EH (cell line): ENCODE measurements at places on chromosomes 16 and 17.

DNA sequence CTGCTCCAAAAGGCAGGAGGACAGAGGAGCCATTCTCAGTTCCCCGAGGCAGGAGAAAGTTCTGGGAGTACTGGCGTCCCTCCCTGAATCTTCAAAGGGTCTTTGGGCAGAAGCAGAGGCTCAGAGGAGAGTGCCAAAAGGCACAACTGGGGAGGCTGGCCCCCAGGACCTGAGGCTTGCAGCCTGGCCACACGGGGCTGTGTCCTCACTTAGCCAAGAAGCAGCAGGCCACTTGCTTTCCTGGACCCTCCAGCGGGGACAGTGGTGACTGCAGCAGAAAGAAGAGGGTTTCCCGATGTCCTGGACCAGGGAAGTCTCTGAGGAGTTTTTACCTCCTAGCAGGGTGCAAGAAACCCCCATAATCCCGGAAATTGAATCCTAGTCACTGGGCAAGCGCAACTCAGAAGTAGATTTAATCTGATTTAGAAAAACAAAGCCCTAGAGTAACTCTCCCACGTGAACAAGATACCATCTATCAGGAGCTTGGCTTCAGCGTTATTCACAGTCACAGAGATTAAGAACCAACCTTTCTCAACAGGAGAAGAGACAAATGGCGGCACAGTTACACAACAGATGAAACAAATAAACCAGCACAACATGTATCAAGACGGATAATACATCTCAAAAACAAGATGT, 25.5 kb upstream of the BCO1 start:
- DNase-seq = no peak

- no peak for DNase-seq
Observed at GRCh38 chr17:77387891-77388290, 247.1 kb downstream of the SEC14L1 start.

GRCh38 chr17:80826346-80826954, 165.2 kb upstream of the CHMP6 start:
- no peak for DNase-seq

- no peak for DNase-seq
Observed at GRCh38 chr17:73462823-73463222, 151.0 kb upstream of the CDC42EP4 start.

- DNase-seq = no peak
Observed at GRCh38 chr17:14269473-14269872, 31.4 kb upstream of the HS3ST3B1 start.

DNA sequence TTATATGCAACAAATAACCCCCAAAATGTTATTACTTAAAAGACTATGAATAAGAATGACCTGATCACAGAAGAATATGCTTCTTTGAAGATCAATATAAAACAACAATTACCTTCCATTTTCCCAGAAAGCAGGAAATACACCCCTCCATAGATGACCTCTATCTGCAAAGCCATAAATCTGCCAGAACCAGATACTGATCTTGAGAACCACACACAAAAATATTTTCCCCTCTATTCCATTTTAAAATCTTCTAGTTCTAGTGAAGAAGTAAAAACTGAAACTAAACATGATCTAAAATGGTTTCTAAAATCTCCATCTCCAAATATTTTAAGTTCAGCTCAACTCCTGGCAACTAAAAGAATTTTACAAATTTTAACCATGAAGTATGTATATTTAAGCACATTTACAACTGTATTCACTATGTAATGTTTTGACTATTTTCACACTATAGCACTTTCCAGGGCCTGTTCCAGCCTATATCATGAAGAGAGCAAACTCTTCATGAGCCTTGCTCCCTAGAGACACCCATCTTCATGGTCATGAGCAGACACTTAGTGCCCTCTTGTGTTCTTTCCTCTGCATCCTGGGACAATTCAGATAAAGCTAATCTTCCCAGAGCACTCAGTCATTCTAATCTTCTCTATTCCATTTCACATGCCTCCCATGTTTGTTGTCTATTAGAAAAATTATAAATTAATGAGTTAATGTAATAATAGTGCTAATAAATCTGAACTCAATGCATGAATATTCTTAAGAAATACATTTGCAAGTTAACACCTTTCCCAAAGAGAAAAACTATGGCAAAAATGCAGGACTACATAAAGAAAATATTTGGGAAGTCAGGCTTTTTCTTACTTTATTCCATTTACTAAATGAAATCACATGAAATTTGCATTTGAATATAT, 87.0 kb downstream of the HELZ start:
- DNase-seq = peak; percentile 53

DNA sequence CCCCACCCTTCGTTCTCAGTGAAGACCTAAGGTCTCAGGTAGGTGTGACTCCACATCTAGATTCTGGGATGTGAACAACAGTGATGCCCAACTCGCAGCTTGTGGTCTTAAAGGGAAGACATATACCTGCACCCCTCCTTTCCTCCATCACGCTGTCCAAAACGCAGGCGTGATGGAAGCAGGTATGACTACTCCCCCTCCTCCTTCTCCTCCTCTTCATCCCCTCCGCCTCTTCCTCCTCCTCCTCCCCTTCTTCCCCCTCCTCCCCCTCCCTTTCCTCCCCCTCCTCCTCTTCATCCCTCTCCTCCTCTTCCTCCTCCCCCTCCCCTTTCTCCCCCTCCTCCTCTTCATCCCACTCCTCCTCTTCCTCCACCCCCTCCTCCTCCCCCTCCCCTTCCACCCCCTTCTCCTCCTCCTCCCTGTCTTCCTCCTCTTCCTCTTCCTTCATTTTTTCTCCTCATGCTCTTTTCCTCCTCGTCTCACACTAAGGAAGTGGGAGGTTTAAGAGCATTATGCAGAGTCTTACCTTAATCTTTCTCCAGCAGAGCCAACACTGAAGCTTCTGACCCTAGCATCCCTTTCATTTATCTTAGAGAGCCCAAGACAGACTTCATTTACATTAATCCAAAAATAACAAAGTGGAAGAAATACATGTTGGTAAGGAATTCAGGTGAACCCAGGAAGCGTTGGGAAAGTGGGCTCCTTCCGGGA, 352.5 kb downstream of the FOXL1 start:
- no peak for DNase-seq

GRCh38 chr17:27233059-27233458, 60.9 kb upstream of the WSB1 start:
- DNase-seq = no peak

GRCh38 chr17:37284191-37284590, 91.6 kb upstream of the C17orf78 start:
- no peak for DNase-seq

- no peak for DNase-seq
Observed at GRCh38 chr16:88688013-88688778, 1.9 kb upstream of the SNAI3 start.

DNA sequence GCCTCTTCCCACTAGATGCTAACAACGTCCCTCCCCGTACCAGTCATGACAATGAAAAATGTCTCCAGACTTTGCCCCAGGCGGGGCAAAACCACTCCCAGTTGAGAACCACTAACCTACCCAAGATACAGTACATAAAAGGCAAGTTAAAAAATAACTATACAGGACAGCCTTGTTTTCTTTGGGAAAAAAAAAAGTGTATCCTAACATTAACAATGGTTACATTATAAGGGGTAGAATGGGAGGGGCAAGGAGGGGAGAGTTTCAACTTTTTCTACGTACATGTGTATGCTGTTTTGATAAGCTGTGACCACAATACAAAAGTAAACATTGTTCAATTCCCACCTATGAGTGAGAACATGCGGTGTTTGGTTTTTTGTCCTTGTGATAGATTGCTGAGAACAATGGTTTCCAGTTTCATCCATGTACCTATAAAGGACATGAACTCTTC, 94.9 kb downstream of the TOX3 start:
- no peak for DNase-seq

- peak; percentile 27 for DNase-seq
Observed at GRCh38 chr16:14310519-14310991, 239.4 kb downstream of the MRTFB start.

DNA sequence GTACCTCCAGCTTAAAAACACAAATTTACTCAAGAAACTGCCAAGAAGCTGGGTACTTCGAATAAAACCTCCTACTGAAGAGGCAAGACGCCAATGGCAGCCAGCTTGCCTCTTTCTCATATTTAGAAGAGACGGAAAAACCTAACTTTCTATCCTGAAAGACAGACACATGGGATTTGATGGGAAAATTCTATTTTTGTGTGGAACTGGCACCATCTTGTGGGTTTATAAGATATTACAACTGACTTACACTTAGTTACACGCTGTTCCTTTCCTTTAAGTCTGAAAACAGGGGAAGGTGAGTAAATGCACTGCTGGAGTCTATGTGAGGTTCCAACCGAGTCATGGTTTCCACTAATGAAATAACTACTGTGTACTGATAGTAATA, 10.3 kb downstream of the ZNF18 start:
- DNase-seq = peak; percentile 63

- no peak for DNase-seq
Observed at GRCh38 chr17:55812323-55812722, 61.5 kb downstream of the PCTP start.

- DNase-seq = peak; percentile 88
Observed at GRCh38 chr16:14378689-14379467, 251.2 kb downstream of the PARN start.

GRCh38 chr16:79169239-79169638, 431.3 kb downstream of the MAF start:
- no peak for DNase-seq

GRCh38 chr17:21511363-21512195, 135.4 kb downstream of the KCNJ12 start:
- DNase-seq = peak; percentile 82

DNA sequence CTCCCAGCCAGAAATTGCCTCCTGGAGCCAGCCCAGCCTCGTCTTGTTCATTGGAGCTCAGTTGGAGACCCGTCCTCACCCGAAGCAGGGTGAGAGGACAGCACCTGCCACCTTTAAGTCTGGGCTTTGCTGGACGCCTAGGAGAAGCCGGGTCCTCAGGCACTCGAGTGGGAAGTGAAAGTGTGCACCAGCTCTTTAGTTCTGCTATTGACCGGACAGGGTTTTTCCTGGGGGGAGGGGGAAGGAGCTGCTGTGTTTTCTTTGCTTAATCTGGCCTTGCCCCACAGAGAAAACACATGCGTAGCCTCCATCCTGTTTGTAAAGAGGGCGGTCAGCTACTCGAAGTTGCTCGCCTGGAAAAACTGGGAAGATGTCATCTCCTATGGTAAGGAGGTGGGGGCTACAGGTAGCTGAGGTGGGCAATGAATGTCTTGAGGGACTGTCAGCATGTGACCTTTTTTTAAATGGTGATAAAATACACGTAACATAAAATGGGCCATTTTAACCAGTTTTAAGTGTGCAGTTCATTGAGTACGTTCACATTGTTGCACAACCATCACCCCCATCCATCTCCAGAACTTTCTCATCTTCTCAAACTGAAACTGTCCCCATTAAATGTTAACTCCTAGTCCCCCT, 34.4 kb downstream of the CMIP start:
- no peak for DNase-seq

GRCh38 chr16:23182679-23183542, at the start of gene SCNN1G:
Gene SCNN1G, plus strand, starts transcription at chr16:23182745. Its CDS starts 3,527 bp downstream, at chr16:23186272.
- DNase-seq = peak; percentile 15

- no peak for DNase-seq
Observed at GRCh38 chr17:50316016-50316587, 29.8 kb upstream of the XYLT2 start.

DNA sequence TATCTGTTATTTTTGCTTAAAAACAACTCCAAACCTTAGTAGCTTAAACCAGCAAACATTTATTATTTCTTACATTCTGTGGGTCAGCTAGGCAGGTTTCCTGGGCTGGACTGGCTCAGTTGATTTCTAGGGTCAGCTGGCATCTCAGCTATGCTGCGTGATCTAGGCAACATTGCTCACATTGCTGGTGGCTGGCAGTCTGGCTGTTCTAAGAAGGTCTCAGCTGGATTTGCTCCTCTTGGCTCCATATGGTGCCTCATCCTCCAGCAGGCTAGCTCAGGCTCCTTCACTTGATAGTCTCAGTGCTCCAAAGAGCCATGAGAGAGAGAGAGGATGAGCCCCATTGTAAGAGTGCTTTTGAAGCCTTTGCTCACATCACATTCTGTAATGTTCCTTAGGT, 470.6 kb upstream of the CDH5 start:
- DNase-seq = peak; percentile 22

DNA sequence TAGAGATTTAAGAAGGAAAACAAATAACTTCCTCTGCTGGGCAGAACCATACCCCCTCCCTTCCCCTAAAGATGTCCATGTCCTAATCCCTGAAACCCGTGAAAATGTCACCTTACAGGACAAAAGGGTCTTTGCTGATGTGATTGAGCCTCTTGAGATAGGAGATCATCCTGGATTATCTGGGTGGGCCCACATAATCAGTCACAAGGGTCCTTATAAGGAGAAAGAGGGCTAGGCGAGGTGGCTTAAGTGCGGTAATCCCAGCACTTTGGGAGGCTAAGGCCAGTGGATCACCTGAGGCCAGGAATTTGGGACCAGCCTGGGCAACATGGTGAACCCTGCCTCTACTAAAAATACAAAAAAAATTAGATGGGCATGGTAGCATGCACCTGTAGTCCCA, 12.0 kb upstream of the SLC39A11 start:
- DNase-seq = no peak

DNA sequence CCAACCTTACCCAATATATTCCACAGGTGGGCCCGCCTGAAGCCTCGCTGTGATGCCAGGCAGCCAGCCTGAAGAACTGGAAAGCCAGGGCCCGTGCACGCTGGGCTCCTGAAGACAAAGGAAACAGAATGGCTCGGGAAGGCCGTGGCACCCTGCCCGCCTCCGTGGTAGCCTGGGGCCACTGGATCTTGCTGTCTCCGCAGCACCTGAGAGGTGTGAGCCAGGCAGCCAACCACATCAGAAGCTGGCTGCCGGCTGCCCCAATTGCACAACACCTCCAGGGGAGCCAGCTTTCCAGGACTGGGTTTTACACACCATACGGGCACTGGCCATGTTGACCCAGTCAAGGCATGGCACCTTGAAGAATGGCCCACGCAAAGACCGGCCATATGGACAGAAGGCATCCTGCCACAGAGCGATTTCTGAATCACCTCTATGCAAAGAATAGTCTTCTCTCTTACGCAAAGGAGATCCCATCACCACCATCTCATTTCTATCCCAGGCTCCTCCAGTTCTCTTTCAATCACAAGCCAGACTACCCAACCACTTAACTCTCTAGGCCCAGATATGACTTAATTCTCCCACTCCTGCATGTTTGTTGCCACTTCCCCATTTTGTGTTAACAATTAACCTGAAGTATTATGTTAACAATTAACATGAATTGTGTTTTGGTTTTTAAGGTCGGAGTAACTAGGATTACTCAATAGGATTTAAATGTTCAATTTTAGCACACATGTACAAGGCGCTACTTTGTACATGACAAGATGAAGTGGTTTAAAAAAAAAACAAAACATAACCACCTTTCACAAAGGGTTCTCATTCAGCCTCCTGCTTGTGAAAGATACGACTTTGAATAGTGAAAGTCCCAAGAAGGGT, 32.1 kb downstream of the ZFHX3 start:
- DNase-seq = no peak

GRCh38 chr16:646679-647172, 2.4 kb upstream of the WDR90 start:
- DNase-seq = no peak

DNA sequence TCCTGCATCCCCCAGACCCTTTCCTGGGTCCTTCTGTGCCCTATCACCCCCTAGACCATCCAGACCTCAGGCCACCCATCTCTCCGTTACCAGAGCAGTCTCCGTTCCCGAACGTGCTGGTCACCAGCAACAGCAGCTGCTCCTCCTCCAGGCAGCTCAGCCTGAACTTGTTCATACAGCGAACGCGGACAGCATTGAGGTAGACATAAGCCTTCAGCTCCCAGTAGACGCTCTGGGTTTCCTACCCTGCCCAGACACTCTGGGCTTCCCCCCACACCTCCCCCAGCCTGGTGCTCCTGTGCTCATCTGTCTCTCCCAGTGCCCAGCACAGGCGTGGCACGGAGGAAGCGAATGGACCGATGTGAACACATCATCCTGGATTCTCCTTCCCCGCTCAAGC, 41.6 kb upstream of the RNFT1 start:
- DNase-seq = no peak
